Right lobe of liver (tissue), 6 donors: ENCODE measurements at places on chromosomes 13 and 19. TPM values are rescaled to one million over a fixed set of nuclear protein-coding genes. Genes with fewer than 3 reads are reported as not detected.

- no peak overlapping the region for H3K4me3 ChIP-seq
- no peaks in the 10 kb centered on the region for H3K27me3 ChIP-seq
- no peak for DNase-seq
- H3K27ac ChIP-seq, result no peak overlapping the region
- no peaks in the 10 kb centered on the region for H3K36me3 ChIP-seq
- H3K4me1 ChIP-seq, result no peaks in the 10 kb centered on the region
These were observed 119.1 kb upstream of the SOX1 start for GRCh38 chr13:111947876-111948275.

Gene CD33
- 4.9 TPM for total RNA-seq

DNA sequence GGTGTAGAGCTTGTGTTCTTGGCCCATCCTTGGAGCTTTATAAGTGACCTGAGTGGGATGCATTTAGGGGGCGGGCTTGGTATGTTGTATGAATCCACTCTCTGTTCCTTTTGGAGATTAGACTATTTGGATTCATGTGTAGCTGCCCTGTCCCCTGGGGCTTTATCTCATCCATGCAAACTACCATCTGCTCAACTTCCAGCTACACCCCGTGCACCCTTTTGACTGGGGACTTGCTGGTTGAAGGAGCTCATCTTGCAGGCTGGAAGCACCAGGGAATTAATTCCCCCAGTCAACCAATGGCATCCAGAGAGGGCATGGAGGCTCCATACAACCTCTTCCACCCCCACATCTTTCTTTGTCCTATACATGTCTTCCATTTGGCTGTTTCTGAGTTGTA lies 6.1 kb downstream of the CLEC4M start:
- no peaks in the 10 kb centered on the region for H3K27me3 ChIP-seq
- no peak for DNase-seq
- no peak overlapping the region for H3K27ac ChIP-seq
- no peaks in the 10 kb centered on the region for H3K4me1 ChIP-seq

DNA sequence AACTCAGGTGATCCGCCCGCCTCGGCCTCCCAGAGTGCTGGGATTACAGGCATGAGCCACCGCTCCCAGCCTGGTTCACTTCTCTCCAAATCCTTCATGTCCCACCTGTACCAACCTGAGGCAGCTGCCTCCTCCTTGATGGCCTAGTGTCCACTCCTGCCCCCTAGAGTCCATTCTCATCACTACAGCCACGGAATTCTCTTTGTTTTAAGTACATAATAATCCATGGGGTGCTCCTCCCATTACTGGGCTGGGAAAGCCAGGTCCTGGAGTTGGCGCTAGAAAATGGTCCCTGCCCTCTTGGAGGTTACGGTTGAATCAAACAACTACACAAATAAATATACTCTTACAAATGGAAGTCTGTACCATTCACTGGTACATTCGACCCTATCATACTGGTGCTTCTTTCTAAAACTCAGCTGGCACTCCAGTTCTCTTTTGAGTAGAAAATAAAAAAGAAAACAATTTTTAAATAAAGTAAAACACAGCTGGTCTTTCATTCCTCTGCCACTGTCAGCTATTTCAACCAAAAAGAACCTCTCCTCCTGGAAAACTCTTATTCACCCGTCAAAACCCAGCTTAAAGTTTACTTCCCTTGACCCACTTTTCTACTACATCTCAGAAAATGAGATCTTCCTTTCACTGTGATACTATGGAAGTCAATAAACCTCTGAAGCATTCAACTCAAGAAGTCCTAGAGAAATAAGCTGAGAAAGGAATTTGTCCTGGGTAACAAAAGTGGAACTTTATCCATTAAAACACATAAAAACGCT lies 22.4 kb upstream of the ARHGEF18 start:
- H3K27ac ChIP-seq, result no peak overlapping the region
- no peaks in the 10 kb centered on the region for H3K4me1 ChIP-seq
- no peak overlapping the region for H3K4me3 ChIP-seq

- no peaks in the 10 kb centered on the region for H3K36me3 ChIP-seq
- no peak overlapping the region for H3K4me3 ChIP-seq
- H3K27ac ChIP-seq, result no peak overlapping the region
- no peaks in the 10 kb centered on the region for H3K27me3 ChIP-seq
These were observed 70.6 kb upstream of the MEDAG start for GRCh38 chr13:30835442-30835841.

DNA sequence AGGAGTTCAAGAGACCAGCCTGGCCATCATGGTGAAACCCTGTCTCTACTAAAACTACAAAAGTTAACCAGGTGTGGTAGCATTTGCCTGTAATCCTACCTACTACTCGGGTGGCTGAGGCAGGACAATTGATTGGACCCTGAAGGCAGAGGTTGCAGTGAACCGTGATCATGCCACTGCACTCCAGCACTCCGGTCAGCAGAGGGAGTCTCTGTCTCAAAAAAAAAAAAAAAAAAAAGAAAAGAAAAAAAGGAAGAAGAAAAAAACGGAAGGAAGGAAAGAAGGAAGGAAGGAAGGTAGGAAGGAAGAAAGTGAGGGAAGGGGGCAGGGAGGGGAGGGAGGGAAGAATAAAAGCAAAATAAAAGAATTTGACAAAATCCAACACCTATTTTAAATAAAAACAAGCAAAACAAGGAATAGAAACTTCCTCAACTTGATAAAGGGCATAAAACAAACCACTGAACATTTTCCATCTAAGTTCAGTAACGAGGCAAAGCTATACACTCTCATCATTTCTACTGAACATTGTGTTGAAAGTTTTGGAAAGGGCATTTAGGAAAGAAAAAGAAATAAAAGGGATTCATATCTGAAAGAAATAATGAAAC lies 411.6 kb upstream of the SLITRK5 start:
- no peak overlapping the region for H3K4me3 ChIP-seq
- no peaks in the 10 kb centered on the region for H3K4me1 ChIP-seq
- DNase-seq, result no peak
- H3K36me3 ChIP-seq, result no peaks in the 10 kb centered on the region

- DNase-seq, result no peak
- H3K27me3 ChIP-seq, result no peaks in the 10 kb centered on the region
- H3K4me3 ChIP-seq, result no peak overlapping the region
- H3K36me3 ChIP-seq, result no peaks in the 10 kb centered on the region
- H3K4me1 ChIP-seq, result no peaks in the 10 kb centered on the region
These were observed 19.8 kb upstream of the PCDH8 start for GRCh38 chr13:52868190-52868589.

Gene SIGLEC8
- total RNA-seq, result 0.81 TPM

DNA sequence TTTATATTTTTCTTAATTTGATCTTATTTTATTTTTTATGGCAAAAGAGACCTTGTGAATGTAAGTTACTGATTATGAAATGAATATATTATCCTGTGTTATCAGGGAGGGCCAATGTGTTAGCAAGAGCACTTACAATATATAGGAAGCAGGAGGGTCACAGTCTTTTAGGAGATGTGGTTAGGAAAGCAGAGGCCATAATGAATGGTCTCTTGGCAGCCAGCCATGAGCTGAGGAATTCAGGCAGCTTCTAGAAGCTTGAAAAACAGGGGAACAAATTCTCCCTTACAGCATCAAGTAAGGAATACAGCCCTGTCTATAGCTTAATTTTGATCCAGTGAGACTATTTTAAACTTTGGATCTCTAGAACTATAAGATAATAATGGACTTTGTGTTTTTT lies 2374.6 kb downstream of the PCDH9 start:
- H3K36me3 ChIP-seq, result no peaks in the 10 kb centered on the region
- H3K27me3 ChIP-seq, result no peaks in the 10 kb centered on the region
- no peak for DNase-seq
- no peaks in the 10 kb centered on the region for H3K4me1 ChIP-seq

- H3K27me3 ChIP-seq, result no peaks in the 10 kb centered on the region
- H3K36me3 ChIP-seq, result no peaks in the 10 kb centered on the region
- no peak overlapping the region for H3K4me3 ChIP-seq
- no peaks in the 10 kb centered on the region for H3K4me1 ChIP-seq
These were observed 49.2 kb upstream of the RGCC start for GRCh38 chr13:41408121-41408520.

DNA sequence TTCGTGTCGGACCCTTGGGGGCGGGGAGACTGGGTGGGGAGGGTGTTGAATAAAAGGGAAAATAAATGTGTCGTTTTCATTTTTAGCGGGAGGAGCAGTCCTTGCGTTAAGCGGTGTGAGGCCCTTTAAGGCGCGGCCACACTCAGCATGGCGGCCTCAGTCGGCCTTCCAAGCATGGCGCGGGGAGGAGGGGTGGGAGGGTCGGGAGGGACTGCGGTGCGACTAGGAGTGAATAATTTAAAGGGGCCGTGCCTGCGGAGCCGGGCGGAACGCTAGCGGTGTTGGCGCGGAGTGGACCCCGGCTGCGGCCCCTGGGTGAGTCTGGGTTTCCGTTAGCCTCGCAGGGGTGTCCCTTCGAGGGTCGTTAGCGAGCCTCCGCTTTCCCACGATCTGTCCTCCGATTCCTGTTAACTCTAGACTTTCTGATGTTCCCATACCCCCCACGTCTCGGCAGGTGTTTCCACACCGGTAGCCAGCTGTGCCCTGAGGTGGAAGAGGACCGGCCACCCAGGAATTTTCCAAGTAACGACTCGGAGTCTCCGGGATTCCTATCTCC lies 1.5 kb upstream of the PNPLA6 start:
- peak; percentile 89 for DNase-seq
- H3K4me3 ChIP-seq, result peak overlapping the region; percentile 92
- peaks cover 10% of the 10 kb centered on the region for H3K4me1 ChIP-seq
- peak overlapping the region; percentile 84 for H3K27ac ChIP-seq

Gene PIK3R2
- 13.2 TPM for total RNA-seq

- H3K27ac ChIP-seq, result no peak within 1 kb of the TSS
- H3K4me1 ChIP-seq, result peaks cover 33% of the 10 kb centered on the region
- DNase-seq, result no peak
- no peak within 1 kb of the TSS for H3K4me3 ChIP-seq
These were observed at the start of gene RNF113B for GRCh38 chr13:98176777-98177608. TSS of gene RNF113B (minus strand) at chr13:98177269. CDS start at chr13:98177236, 33 bp downstream.

Gene EPSTI1
- total RNA-seq, result 9.0 TPM
